Sciatic nerve (tissue), 2 donors: ENCODE measurements at places on chromosomes 3 and 15.

GRCh38 chr3:77028005-77028404 is 11.9 kb upstream of the ROBO2 start:
- DNase-seq: no peak

- DNase-seq: no peak
Measured at GRCh38 chr3:133477487-133477886, 77.6 kb downstream of the BFSP2 start.

DNA sequence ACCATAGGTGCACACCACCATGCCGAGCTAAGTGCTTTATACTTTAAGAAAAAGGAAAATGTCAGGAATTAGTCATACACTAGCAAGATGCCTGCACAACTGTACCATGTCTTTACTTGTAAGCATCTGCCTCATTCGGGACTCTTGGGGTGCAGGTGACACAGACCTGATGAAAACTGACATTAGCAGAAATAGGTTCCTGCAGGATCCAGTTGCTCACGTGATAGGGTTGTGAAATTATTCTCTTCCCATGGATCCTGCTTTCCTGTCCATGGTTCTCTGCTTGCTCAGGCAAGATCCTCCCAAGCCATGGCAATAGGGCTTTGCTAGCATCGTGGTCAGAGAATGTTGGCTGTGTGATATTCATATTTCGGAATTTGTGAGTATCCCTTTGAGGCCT is 10.2 kb upstream of the LHFPL4 start:
- DNase-seq: no peak

- DNase-seq: no peak
Measured at GRCh38 chr3:83023086-83023485, 1261.6 kb upstream of the GBE1 start.

- no peak for DNase-seq
Measured at GRCh38 chr3:4588466-4588865, 95.3 kb downstream of the ITPR1 start.

DNA sequence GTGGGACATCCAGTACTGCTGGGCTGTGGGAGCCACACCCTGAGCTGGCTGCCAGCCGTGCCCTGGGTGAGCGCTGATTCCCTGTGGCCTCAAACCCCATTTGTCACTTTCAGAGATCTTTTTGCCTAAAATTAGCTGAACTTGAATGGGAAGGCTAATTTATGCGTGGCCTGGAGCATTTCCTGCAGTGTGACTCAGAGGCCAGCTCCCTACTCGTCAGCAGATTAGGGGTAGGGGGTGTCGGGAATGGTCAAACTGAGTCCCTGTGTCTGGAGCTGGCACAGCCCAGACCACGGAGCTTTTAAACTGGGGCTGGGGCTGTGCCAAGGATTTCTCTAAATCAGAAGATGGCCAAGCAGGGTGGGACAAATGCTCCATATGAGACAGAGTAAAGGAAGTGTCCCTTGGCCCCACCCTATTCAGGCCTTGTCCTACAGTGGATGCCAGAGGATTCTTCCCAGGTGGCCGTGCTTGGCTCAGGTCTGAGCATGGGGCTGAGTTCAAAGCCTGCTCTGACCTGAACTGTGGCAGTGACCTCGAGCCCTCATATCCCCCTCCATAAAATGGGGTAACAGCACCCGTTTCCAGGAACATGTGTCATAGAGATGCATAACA is 59.7 kb downstream of the ATP2B2 start:
- DNase-seq: no peak

DNA sequence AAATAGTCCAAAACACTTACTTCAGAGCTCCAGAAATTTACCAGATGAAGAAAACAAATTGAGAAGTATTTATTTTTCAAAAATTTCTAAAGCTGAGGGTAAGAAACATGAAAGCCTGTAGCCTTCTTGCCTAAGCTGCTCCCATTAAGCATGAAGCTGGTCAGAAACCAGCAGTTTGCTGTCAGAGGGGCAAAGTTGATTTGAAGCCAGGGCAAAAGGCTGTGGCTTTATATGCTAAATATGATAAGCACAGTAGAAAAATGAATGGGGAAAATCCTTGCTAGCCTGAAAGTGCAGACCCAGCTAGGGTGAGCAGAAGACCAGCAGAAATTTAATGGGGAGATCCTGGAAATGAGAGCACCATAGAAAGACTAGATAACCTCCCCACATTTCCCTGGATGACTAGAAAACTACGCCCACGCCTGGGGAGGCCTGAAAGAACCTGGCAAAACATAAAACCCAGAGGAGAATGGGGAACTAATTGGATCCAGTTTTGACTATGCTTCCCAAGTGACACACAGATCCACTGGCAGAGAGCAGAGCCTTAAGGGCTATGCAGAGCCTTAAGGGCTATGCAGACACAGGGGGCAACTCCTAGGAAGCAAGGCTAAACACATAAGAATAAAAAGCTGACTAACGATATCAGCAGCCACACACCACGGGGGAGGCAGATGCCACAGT is 43.0 kb upstream of the HEG1 start:
- DNase-seq: peak; percentile 10

DNA sequence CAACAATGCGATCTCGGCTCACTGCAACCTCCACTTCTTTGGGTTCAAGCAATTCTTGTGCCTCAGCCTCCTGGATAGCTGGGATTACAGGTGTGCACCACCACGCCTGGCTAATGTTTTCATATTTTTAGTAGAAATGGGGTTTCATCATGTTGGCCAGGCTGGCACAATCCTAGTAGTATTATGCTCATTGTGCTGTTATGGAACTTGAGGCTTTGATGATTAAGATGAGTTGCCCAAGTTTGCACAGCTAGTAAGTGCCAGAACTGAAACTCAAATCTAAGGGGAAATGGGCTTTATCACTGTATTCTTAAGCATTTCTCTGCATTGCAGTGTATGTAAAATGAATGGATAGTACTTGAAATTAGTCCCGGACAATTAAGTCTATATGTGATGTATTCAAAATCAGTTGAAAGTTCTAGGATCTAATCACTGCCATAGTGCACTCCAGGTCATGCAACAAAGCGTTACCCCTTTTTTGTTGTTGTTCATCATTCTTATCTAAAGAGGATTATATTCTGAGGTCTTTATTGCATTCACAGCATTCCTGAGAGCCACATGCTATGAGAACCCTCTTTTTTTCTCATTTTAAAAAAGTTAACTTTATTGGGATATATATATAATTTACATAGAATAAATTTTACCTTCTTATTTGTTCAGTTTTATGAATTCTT is 378.7 kb upstream of the CNTN6 start:
- no peak for DNase-seq

GRCh38 chr3:14889205-14889604 is 58.2 kb upstream of the NR2C2 start:
- DNase-seq: no peak

GRCh38 chr3:103873897-103874545 is 1439.2 kb downstream of the ZPLD1 start:
- DNase-seq: no peak

DNA sequence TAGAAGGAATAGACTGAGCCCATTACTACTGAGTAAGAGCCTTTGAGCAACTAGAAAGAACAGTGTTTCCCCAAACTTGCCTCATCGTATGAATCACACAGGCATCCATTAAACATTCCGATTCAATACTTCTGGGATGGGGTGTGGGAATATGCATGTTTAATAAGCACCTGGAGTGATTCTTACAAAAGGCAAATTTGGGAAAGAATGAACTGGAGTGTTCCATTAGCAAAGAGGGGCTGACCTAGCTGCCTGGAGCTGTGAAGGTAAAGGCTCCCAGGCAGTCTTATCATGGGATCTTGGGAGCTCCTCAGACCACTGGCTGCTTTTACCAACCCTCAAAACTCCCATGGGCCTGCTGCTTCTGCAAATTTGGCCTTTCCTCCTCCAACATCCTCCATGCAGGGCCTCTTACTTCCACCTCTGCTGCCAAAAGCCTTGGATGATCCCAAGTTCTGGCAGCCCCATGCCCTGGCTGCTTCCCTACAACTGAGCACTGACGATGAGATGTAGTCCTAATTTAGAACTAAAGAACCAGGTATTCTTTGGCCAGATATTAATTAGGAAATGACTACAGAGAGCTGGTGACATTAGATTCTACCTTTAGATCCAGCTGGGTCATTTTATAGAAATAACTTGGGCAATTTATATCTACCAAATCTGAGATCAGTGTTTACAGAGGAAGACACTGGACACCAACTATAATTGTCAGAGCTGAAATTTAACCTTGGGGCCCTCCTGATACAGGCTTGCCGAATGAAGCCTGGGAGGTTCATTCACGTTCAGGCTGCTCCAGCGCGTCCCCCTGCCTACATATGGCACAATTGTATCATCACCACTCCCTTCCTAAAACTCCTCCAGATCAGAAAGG is 11.2 kb upstream of the HOMER2 start:
- no peak for DNase-seq

GRCh38 chr3:12436514-12437220 is 47.6 kb upstream of the TSEN2 start:
- no peak for DNase-seq

GRCh38 chr3:161270991-161271390 is 49.9 kb downstream of the NMD3 start:
- no peak for DNase-seq

DNA sequence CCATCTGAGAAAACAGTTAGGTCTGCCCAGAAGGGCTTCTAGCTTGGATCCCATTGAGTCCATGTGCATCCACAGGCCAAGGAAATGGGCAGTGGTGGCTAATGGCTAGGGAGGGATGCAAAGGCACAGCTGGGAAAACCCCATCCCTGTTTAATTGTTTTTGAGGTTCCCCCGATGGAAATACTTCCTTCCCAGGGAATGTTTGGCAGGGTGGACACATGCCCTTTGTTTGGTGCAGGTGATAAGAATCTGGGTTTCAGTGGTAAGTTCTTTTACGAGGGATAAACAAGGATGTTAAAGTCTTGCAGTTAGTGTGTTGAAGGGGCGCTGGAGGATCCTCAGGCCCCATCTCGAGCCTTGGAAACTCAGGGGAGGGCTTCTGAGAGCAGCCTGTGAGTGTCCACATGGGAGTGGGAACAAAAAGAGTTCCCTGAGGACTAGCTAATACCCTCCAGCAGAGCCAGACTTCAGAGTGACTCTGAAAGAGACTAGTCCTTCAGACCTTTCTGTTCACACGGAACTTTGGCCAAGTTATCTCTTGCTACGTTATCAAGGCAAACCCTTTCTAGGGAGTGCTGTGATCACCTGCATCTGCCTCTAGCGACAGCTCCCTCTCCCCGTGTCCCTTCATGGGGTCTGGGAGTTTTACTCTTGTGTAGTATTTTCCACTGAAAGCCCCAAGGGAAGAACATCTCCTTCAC is 17.4 kb downstream of the PTPRG start:
- no peak for DNase-seq

DNA sequence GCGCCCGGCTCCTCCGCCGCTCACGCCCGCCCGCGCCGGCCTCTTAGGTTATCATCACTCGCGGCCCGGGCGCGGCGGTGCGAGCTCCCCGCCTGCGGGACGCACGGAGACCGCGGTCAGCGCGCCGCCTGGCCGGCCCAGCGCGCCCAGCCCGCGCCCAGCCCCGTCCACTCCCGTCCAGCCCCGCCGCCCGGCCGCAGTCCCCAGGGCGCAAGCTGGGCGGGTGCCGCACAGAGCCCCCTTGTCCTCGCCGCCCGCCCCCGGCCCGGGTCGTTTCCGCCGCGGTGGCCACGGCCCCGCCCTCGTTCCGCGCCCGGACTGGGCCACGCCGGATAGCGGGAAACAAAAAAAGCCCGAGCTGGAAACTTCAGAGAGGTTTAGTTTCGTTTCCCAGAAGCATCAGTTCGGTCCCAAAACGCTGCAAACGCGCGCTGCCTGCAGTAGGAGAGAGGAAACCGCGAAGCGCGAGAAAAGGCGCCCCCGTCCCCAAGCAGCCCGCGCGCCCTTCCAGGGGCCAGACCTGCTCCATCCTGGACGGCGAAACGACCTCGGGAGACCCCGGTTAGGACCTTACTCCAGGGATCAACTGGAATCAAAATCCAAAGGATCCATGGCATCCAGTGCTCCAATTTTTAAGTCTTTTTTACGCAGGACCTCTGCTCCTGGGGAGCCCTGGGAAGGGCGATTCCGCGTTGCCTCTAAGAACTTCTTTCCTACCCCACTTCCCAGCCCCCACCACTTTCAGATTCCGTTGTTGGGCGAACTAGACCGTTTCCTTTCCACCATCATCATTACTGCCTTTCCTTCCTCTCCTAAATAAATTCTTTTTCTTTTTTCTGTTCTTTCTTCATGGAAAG is at the start of gene ATP10A:
ATP10A (minus strand) TSS at position 217 of the 857 bp plus-strand sequence. CDS start 231 bp downstream, outside the sequence.
- DNase-seq: no peak
